NCI-H2081 treated with DMSO at 0.1 percent for 48 hours (cell line): ENCODE measurements at places on chromosomes 6 and 20.
A peak's percentile ranks its signal among the peaks of the same experiment; 100 is the strongest.

GRCh38 chr6:11242711-11243110 lies 10.2 kb upstream of the NEDD9 start:
- DNase-seq = no peak

- no peak for DNase-seq
Measured at GRCh38 chr6:108644252-108644651, 83.5 kb downstream of the FOXO3 start.

DNA sequence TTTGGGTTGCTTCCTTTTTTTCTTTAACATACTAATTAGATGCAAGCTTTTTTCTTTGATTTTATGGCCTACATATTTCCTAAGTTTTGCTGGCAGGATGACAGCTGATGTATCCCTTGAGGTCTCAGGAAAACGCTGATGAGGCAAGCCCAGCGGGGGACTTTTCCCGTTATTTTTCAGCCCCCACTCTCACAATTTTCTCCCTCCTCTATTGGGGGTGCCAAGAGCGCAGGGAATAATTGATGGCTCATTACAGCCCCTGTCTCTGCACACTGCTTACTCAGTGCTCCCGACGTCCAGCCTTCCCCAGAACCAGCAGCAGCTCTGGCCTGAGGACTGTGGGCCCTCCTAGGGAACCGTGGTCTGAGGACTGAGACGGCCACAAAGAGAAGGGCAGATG lies 38.6 kb upstream of the VSTM2L start:
- DNase-seq = no peak

- no peak for DNase-seq
Measured at GRCh38 chr6:151248295-151248694, 8.5 kb downstream of the AKAP12 start.

GRCh38 chr6:109922851-109923250 lies 55.3 kb upstream of the GPR6 start:
- DNase-seq = no peak

GRCh38 chr6:160790028-160790792 lies 88.2 kb downstream of the PLG start:
- no peak for DNase-seq

DNA sequence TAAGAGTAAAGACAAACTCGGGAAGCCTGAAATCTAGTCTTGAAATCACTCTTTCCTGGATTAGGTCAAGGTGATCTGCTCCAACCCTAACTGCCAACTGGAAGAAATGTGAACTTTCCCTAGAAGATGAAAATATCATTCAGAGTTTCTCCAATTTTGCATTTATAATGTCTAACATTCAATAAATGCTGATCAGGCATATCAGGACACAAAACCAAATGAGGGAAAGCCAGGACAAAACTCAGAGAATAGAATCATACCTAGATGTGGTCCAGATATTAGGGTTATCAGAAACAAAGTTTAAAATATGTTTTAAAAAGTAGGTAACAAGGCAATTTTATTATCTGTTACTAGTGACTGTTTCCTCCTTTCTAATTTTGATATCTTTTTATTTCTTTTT lies 335.5 kb upstream of the MAP3K7 start:
- no peak for DNase-seq

DNA sequence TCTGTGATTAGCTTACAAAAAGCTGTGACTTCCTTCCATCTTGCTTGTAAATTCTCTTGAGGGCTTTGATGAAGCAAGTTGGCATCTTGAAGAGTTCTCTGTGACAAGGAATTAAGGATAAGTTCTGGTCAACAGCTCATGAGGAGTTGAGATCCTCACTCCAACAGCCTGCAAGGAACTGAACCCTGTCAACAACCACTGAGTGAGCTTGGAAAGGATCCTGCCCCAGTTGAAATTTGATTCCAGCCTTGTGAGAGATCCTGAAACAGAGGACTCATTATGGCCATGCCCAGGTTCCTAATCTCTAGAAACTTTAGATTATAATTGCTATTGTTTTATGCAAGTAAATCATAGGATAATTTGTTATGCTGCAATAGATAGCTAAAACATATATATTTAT lies 133.7 kb downstream of the PTCHD4 start:
- no peak for DNase-seq

DNA sequence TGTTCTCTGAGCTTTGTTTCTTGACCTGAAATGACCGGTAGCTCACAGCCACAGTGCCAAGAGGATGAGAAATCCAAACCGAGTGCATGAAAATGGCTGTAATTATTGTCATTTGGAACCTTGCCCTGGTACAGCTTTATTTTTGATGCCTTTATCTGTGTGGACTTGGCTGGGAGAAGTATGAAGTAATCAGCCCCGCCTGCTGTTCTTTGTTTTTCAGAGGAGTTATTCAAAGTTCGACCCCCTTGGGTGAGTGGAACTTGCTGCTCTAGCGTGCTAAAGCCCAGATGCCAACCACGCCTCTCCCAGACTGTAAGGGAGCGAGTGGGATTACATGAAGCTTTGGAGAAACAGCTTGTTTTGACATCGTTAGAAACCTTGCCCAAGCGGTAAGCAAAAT lies 48.3 kb downstream of the ECT2L start:
- DNase-seq = peak; percentile 71

GRCh38 chr6:20653085-20653479 lies 118.8 kb downstream of the CDKAL1 start:
- no peak for DNase-seq

DNA sequence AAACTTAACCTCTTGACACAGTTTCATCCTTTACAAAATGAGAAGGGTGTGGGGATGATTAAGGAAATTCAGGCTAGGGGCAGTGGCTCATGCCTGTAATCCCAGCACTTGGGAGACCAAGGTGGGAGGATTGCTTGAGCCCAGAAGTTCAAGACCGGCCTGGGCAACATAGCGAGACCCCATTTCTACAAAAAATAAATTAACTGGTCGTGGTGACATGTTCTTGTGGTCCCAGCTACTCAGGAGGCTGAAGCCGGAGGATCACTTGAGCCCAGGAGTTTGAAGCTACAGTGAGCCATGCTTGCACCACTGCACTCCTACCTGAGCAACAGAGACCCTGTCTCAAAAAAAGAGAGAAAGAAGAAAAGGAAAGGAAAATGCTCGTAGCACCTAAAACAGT lies 9.0 kb downstream of the ZSWIM3 start:
- DNase-seq = no peak

- DNase-seq = no peak
Measured at GRCh38 chr6:4350567-4351519, 215.5 kb upstream of the ECI2 start.

DNA sequence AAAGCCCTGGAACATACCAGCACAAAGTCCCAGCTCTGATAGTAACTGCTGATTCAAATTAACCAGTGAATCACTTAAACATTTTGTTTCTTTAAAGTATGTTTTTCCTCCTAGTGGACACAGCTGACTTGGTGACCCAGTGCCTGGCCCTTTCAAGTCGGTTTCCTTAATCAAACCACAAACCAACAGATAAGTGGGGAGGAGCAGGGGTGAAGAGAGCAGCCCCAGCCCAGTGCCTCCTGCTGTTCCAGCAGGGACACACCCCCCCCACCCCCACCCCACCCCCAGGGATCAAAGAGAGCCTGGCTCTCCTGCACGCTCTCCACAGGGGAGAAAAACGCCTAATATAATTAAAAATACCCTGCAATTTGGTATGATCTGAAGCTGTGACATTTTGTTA lies 55.4 kb upstream of the TBXT start:
- DNase-seq = no peak
